Activated CD4-positive, alpha-beta T cell treated with anti-CD3 and anti-CD28 coated beads, Interleukin-2, amount 10 ng/mL, durations not matched to agents 7 days and 5 days (primary cell): ENCODE measurements at places on chromosomes 1 and 21.

DNA sequence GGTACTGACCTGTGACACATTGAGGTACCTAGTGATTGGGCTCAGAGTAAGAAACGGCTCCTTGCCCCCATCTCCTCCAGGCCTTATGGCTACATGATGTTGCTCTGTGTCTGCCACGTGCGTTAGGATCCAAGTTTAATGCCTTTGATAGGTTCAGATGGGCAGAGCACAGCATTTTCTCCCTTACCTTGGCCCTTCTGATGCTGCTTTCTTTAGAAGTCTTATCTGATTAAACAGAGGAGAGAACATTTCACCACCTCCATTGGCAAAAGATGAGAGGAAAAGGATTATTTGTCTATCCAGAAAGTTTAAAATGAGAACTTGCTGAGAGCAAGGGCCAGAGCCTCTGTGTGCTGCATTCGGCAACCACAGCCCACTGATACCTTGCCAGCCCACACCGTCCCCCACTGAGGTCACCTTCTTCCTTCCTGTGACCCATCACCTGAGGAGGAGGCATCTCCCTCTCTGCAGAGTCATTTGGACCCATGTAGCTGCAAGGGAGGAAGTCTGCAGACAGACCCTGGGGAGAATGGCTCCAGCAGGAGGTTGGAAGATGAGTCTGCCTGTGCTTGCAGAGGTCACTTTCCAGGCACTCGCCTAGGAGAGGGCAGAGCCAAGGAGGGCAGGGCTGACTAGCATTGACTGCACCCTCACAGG is 16.7 kb downstream of the SHISA4 start:
- DNase-seq, result no peak

DNA sequence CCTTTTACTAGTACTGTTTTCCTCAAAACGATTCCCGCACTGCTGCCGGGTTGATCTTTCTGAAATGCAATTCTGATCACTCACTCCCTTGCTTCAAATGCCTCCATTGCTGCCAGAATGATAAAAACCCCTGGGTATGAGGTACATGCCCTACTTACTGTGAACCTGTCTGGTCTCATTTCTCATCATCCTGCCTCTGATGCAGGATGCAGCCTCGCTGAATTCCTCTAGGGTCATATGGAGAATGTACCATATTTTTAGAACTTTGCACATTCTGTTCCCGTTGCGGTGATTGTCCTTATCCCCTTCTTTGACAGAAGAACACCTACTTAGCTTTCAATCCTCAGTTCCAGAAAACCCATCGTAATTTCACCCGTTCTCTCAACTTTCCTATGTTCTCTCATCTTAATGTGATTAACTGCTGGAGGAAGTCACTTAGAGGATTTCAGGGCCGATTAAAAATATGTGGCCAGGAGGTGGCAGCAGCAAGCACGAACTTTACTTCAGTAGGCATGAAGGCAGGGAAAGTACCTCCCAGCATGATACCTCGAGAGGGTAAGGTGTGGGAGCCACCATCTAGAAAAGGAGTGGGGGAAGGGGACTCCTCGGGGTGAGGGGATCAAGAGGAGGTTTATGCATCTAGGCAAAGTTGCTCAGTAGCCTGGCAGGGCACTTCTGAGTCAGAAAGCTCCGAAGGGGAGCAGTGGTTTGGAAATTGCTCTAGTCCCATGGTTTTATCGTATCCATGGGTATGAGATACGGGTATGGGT is 361.5 kb upstream of the ZP4 start:
- peak; percentile 32 for DNase-seq

DNA sequence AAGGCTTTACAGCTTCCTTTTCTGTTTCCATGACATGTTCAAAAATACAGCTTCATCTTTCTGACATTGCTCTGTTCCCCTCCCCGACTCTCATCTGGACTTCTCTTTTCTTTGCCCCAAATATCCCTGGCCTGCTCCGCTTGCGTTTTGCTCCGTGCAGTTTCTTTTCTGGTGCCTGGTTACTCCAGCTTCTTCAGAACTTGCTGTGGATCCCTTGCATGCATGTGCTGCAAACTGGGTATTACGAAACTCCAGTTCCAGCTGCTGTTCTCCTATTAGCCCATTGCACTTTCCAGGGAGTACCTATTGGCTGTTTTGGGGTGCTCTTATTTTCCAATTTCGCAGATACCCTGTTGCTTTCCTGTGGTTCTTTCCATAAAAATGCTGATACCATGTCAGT is 9.9 kb upstream of the NDC1 start:
- DNase-seq, result no peak

- no peak for DNase-seq
Observed at GRCh38 chr21:44291078-44291935, 5.6 kb downstream of the AIRE start.

- no peak for DNase-seq
Observed at GRCh38 chr1:227541796-227542152, 21.6 kb upstream of the ZNF678 start.

DNA sequence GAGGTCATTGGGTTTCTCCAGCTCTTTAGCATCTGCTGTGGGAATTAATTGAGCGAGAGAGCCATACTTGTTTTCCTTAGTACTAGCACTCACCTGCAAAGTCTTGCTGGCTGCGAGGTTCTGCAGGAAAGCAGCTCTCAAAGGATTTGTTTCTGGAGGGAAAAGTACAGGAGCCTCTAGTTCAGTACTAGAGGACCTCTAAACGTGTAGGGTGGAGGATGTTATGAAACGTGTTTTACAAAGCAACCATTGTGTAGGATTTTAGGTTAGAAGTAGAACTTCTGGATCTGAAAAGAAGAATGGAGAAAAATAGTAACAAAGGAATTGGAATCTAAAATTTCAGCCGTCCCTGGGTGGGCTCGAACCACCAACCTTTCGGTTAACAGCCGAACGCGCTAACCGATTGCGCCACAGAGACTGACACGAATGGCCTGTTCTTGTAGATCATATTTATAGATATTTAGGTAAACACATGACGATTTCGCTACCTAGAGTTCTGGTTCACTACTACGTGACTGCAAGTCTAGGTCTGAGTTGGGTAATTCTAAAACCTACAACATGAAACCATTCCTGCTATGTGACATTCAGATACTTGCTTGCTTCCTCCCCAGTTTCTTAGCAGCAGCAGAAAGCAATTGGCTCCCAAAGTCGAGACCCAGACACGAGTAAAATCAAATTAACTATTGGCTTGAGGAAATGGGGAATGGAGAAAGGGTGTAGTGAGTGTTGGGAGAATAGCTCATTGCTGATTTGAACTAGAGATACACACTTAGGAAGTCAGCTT is 60.2 kb upstream of the CFAP126 start:
- peak; percentile 18 for DNase-seq

- DNase-seq, result no peak
Observed at GRCh38 chr1:156664767-156665411, 12.3 kb downstream of the NES start.

DNA sequence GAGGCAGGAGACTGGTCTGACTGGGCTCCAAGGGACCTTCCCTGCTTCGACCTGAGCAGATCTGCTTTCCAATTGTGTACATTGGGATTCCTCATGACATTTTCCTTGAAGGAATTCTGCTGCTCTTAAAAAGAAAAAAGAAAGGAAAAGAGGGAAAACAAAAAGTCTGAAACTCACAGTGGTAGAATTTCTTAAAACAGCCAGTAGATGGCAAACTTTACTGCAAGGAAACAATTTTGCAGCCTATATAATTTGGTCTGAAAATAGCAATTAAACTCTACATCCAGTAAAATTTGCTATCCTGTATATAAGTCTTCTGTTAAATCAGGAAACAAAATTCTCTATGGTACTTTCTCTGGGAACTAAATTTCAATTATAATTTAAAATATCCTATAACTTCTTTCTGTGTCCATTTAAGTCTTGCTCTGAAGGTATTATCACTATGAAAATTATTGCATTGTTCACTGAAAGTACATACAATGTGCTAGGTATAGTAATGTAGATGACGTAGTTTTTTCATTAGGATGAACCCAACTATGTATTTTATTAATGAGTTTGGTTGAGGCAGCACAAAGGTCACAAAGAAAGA is 59.8 kb downstream of the CRB1 start:
- DNase-seq, result no peak

DNA sequence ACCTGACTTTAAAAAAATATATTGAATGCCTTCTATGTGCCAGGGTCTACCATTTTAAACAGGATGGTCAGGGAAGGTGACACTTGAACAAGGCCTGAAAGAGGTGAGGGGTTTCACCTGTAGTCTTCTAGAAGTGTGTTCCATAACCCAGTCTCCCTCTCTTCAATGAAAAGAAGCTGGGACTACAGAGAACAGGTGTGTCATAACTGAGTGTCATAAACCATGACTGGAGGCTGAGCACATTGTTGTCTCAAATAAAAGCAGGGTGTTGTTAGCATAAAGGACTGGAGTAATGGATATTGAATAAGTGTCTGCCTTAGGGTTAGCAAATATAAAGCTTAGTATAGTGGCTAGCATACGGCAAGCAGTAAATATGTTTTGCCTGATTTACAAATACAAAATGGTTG is 65.4 kb downstream of the SYDE2 start:
- no peak for DNase-seq

- DNase-seq, result no peak
Observed at GRCh38 chr1:117535821-117536220, 70.0 kb upstream of the TENT5C start.

DNA sequence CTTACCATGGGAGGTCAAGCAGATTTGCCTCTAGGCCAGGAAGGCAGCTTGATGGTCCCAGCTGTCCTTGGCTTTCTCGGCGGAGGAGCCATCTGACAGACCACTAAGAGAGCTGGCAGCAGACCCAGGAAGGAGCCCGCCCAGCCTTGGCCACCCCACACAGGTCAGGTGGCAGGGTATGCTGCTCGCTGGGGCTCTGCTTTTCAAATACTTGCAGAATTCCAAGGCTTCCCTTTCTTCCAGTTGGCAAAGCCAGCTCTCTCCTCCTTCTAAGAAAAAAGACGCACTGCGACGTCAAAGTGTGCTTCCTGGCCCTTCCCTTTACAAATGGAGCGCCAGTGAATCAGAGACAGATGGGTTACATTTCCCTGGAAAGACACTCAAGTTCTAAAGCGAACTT is 229.4 kb downstream of the CACNA1E start:
- no peak for DNase-seq

- DNase-seq, result no peak
Observed at GRCh38 chr1:59422921-59423575, 126.2 kb downstream of the FGGY start.

GRCh38 chr1:25858906-25859789 is at the start of gene AUNIP:
AUNIP (minus strand) TSS chr1:25859457; CDS start chr1:25859357, 100 bp downstream.
- DNase-seq, result peak; percentile 91

DNA sequence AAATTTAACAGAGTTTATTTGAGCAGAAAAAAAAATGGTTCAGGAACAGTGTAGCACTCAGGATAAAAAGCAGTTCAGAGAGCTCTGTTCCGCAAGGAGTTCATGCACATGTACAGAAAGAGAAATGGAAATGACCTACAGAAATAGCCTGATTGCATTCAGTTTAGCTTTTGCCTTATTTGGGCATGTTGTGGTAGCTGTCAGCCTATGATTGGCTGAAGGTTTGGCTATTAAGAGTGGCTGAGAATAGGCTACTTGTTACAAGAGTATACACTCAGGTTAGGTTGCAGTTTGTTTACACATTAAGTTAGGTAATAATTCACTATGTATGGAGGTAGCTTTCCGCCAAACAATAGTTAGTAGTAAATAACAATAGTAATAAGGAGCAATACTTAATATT is 511.0 kb upstream of the TMPRSS15 start:
- no peak for DNase-seq

GRCh38 chr1:183022202-183023145 is 746 bp upstream of the LAMC1 start:
- DNase-seq, result peak; percentile 20

DNA sequence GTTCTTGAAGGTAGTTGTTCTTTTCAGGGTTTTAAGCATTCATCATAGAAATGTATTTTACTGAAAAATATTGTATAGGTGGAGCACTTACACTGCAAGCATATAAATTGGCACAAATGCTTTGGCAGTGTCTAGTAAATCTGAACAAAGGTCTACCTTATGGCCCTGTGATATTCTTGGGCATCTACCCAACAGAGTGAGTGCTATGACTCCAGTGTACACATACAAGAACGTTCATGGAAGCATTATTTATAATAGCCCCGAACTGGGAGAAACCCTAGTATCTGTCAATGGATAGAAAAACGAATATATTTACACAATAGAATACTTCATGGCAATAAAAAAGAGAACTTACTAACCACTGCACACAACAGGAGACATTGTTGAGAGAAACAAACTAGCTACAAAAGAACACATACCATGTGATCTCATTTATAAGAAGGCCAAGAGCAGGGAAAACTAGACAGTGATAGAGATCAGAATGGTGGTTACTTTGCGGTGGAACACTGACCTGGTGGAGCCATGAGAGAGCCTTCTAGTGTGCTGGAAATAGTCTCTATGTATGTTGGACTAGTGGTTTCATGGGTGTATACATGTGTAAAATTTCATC is 96.0 kb downstream of the MAB21L3 start:
- no peak for DNase-seq

GRCh38 chr1:168260393-168260792 is 20.3 kb upstream of the TBX19 start:
- DNase-seq, result no peak

- no peak for DNase-seq
Observed at GRCh38 chr1:236913371-236914037, 90.7 kb downstream of the MT1HL1 start.

DNA sequence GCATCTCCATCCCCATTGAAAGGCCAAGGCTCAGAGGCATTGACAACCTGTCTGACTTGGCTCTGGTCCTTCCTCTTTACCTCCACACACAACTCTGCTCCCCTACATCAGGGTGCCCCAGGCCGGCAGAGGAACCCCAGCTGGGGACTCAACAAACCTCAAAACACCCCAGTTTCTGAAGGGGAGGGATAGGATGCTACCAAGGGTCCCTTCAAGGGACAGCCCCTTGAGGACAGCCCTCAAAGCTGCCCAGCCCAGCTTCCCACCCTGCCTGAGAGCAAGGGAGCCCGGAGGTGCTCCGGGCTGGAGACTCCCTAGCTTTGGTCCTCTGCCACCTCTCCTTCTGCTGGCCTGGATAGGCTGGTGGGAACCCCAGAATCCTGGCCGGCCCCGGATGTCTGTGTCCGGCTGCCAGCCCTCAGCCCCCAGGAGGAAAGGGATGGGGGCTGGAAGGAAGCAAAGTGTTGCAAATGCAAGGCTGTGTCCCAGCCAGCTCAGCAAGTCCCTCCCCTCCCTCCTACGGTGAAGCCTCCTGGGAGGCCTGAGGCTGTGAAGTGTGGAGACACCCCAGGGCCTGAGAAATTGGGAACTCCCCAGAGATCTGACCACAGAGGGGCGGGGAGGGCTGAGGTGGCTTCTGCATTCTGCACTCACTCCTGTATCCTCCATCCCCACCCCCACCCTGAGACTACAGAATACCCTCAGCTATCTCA is 1.1 kb upstream of the MARCKSL1 start:
- peak; percentile 54 for DNase-seq

GRCh38 chr1:156148216-156148615 is 5.2 kb upstream of the SEMA4A start:
- DNase-seq, result no peak
